ENCODE measurements at places on chromosomes 7 and 10. TPM values are rescaled to one million over a fixed set of nuclear protein-coding genes. Genes with fewer than 3 reads are reported as not detected.

DNA sequence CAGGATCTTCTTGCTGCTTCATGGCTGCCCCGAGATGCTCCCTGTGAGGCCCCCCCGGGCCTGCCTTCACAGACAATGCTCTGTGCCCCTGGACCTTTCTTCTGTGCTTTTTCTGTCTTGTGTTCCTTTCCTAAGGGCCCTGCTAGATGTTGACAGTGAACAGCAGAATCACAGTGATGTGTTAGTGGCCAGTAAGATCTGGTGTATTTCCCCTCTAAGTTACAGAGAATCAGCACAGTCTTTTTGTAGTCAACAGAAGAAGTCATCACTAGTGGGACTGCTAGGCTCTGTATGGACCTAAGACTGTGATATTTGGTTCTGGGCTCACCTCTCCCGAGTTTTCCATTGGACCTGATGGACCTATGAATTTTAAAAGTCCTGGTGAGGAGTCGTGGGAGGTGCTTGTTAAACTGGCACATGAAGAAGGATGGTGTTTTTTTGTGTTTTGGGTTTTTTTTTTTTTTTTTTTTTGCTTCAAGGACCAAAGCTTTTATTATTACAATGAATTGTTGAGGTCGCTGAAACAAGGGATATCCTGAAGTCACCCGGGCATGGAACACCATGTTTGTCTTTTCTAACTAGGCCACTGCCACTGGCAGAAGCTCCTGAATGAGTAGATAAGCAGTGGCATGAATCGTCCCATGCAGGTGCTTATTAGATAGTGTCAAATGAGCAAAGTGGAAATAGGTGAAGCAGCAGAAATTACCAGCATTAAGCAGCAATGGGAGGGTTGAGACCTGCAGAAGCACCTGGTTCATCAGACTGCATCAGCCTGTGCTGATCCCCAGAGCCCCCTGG, 194.8 kb downstream of the CELF2 start:
- DNase-seq, result no peak

DNA sequence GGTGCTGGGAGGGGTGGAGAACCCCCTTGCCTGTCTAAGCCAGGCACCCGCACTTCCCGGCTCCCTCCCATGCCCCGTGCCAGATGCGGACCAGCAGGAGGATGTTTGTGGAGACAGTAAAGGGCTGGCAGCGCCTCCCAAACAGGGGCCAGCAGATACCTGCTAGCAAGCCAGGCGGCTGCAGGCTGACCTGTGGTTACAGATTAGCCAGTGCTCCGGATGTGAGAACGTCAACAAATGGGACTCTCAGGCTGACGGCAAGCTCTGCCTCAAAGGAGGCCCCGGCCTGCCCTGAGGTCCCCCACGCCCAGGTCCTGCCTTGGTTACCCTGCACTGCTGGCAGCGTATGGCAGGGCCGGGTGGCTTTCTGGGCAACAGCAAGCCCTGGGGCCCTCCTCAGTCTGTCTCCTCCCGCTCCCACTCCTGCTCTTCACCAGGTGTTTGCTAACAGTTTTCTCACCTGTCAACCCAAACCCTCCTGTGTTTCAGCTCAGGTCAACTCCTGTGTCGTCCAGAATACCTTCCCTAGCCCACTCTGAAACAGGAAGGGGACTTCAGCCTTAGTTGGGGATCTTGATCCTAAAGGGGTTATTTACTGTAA, 85.4 kb downstream of the NEURL1 start:
- no peak for DNase-seq

GRCh38 chr7:152710153-152710442, 34.2 kb upstream of the XRCC2 start:
- no peak for DNase-seq

DNA sequence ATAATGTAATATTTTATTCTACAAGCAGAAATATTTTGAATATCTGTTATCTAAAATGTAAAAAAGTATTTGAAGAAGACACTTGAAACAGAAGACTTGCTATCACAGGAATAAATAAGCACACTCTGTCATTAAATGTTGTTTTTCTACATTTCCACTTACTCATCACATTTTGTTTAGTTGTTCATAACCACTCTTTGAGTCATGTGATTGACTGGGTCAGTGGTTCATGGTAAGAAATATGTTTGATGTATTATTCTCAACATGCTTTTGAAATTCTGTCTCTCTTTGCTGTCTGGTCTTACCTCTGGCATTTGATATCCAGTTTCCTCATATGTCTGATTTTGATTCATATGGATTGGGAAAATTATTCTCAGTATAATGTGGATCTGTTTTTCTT, 171.8 kb downstream of the SUGCT start:
- DNase-seq, result no peak

- DNase-seq, result peak; percentile 81
These were observed 103.7 kb upstream of the ZMIZ1 start for GRCh38 chr10:78964952-78965633.

DNA sequence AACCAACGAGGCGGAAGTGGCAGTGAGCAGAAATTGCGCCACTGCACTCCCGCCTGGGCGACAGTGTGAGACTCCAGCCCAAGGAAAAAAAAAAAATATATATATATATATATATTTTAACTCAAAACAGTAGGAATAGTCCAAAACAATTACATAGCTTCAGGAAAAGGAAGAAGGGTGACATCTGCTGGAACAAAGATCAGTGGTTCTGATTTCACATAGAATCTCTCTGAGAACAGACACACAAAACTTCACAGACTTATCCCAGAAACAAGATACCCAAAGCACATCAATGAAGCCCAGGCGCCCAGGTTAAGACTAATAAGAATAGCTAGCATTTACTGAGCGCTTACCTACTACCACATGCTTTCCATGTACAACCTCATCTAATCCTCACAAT, 45.0 kb downstream of the DNMBP start:
- DNase-seq, result no peak

DNA sequence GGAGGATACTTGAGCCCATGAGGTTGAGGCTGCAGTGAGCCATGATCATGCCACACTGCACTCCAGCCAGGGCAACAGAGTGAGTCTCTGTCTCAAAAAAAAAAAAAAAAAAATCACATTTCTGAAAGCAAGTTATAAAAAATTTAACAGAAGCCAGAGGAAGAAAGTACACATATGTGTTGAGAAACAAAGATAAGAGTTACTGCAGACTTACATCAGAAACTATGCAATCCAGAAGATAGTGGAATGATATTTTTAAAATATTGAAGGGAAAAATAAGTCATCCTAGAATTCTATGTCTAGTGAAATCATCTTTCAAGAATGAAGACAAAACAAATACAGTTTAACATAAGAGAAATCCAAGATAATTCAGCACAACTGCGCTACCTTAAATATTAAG, 46.9 kb downstream of the ZNF518A start:
- no peak for DNase-seq

DNA sequence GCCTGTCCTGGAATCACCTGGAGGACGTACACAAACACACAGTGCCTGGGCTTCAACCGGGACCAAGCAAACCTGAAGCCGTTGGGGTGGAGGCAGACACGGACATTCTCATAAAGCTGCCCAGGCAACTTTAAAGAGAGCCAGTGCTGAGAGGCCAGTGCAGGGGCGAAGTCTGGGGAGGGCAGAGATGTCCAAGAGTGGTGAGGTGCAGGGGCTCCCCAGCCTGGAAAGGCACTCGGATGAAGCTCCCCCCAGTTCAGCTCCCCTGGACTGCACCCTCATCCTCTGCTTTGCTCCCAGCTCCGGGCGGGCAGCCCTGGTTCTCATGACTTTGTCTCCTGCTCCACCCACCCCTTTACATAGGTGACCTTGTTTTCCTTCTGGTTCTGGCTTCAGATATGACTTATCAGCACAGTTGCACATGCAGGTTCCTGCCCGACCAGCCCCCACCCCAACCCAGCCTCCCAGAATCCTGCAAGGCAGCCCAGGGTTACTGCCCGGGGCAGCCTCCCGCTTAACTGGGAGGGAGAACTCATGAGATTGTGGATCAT, 60.8 kb upstream of the EEPD1 start:
- no peak for DNase-seq

DNA sequence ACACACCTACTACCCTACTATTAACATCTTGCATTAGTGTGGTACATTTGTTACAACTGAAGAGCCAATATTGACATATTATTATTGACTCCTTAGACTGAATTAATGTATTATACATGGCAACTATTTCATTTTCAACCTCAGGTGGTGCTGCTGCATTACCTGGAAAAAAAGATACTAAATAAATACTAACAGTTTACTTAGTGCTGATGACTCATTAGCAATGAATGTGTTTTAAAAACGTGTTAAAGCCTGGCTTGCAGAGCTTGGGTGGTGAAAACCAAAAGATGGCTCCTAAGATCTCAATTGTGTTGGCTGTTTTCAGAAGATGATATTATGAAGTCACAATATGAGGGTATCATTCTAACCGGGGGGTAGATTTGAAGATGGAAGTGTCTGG, 34.8 kb downstream of the CFAP43 start:
- no peak for DNase-seq

DNA sequence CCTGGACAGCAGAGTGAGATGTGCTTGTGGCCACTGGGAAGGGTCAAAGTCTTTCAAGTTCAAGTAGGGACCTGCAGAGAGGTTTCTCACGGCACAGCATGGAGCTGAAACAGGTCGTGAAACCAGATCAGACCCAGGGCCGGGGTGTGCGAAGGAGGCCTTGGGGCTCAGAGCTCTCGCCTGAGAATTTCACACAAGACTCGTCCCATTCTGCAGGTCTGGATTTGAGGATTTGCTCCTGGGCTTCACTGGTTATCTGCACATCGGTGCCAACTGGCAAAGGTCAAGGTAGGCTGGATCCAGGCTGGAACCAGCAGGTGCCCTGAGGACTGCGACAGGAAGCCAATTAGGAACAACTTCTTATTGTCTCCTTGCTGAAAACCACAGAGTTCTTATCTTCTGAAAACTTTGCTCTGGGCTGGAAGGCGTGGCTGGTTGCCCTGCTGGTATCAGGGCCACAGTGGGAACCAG, 24.0 kb upstream of the GTF2I start:
- DNase-seq, result no peak

- DNase-seq, result peak; percentile 73
These were observed 15.3 kb upstream of the PAX2 start for GRCh38 chr10:100729862-100730724.

GRCh38 chr10:99531026-99531695, 1.6 kb upstream of the NKX2-3 start:
- no peak for DNase-seq

DNA sequence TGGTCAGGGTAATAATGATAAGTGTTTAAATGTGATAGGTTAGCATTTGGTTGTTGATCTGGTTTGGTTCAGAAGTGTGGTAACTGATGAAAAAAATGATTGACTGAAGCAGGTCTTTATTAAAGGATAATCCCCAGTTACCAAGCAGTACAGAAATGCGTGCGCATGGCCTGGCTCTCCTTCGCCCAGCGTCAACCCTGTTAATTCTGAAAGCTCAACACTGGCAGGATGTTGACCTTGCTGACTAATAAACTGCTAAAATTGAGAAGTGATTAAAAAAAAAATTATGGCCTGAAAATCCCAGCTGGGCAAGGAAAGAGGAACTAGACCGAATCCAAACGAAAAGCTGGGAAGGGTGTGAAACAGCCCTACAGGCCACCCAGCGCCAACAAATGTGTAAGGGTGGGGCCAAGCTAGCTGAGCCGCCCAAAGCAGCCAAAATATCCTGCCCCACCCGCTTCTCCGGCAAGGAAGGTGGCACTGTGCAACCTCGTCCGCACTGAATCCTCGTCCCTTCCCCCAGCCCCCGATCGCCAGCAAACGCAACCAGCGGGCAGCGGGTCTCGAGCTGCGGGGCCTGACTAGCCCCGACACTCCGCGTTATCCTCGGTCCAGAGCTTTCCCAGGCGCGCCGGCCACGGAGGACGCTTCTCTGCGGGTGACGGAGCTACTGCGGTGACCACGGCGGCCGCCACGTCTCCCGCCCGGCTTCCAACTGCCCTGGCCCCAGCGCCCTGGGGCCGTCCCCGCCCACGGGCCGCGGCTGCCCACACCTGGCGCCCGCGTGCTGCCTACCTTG, 561 bp downstream of the SHTN1 start:
- peak; percentile 75 for DNase-seq

DNA sequence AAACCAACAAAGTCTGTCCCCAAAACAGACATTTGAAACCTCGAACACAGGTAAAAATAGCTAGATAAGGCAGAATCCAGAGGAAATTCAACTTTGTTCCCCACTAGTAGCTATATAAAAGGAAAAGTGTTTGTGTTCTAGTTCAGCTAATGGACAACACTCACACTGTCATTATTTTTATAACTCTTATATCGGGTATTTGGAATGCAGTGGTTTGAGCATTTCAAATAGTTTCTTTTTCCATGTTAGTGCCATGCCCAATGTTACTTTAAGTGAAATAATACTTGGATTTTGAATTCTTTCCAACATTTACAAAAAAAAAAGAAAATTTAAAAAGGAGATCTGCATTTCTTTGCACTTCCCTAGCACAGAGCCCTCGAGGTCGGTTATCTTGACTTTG, 213.6 kb downstream of the DOCK4 start:
- no peak for DNase-seq

DNA sequence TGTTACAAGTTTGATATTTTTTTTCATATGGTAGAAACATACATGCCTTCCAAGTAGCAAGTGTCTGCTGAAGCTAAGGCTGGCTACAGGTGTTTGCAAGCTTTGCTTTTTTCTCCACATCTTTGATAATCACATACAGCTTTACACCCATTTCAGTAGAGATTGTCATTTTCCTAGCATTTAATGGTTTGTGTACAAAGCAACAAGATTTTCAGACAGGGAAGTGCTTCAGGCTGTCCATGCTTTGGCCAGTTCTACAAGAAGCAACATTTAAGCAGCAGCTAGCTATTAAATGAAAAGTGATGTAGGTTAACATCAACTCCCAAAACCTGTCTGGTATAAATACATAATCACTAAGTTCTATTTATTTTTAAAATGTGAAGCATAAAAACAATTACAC, 2.3 kb downstream of the HDAC9 start:
- no peak for DNase-seq

The TMEM176B gene
- total RNA-seq, result 85.5 TPM

The CYP26C1 gene
- total RNA-seq, result 0.23 TPM

The RSPH10B2 gene
- total RNA-seq, result 0.39 TPM

The PAX4 gene
- not detected for total RNA-seq

The HSPA12A gene
- total RNA-seq, result 15.3 TPM

The SHTN1 gene
- 26.1 TPM for total RNA-seq

The HIBADH gene
- total RNA-seq, result 31.0 TPM

The KCP gene
- 2.1 TPM for total RNA-seq

The CFTR gene
- total RNA-seq, result 0.30 TPM

All from aorta (tissue), 5 donors.